Stimulated activated CD4-positive, alpha-beta T cell treated with anti-CD3 and anti-CD28 coated beads, TNF-alpha, amount 100 ng/mL, for 48 hours (primary cell): ENCODE measurements at places on chromosomes 2 and 18.

GRCh38 chr2:161836664-161837063, 212.4 kb downstream of the SLC4A10 start:
- DNase-seq: no peak

GRCh38 chr2:69603146-69603743, 40.3 kb downstream of the AAK1 start:
- no peak for DNase-seq

DNA sequence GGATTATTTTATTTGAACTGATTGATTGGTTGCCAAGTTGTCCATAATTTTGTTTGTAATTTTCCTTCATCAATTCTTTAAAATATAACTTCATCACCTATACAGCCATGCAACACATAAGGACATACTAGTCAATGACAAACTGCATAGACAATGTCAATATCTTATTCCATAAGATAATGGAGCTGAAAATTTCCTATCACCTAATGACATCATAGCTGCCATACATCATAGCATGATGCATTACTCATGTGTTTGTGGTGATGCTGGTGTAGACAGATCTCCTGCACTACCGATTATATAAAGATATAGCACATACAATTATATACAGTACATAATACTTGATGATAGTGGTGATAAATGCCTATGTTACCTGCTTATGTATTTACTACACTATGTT, 369.8 kb upstream of the NT5C1B start:
- no peak for DNase-seq

GRCh38 chr2:9103663-9104277, 100.3 kb upstream of the MBOAT2 start:
- no peak for DNase-seq

GRCh38 chr2:187916799-187917198, 362.6 kb upstream of the TFPI start:
- no peak for DNase-seq

GRCh38 chr2:120384486-120385354, 38.8 kb downstream of the INHBB start:
- no peak for DNase-seq

DNA sequence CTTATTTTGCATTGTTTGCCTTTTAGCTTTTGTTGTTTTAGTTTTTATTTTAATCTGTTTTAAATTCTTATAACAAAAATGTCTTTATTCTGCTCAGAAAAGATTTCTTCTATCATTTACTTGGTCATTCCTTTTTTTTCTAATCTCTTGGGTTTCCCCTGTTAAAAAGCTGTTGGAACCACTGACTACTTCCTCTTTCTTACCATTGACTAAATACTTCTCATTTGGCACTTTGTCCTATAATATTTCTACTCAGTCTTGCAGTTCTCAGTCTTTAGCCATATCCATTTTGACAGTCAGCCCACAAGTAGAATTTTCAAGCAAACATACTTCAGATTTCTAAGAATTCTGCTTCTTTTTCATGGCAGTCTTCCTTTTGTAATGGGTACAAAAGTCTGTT, 567.2 kb downstream of the SATB2 start:
- DNase-seq: no peak

DNA sequence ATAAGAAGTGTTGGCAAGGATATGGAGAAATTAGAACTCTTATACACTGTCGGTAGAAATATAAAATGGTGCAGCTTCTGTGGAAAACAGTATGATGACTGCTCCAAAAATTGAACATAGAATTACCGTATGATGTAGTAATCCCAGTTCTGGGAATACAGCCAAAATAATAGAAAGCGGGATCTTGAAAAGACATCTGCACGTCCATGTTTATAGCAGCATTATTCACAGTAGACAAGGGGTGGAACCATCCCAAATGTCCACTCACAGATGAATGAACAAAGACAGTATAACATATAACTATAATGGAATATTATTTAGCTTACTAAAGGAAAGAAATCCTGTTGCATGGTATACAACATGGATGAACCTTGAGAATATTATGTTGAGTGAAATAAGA, 257.7 kb downstream of the TDRD15 start:
- no peak for DNase-seq

DNA sequence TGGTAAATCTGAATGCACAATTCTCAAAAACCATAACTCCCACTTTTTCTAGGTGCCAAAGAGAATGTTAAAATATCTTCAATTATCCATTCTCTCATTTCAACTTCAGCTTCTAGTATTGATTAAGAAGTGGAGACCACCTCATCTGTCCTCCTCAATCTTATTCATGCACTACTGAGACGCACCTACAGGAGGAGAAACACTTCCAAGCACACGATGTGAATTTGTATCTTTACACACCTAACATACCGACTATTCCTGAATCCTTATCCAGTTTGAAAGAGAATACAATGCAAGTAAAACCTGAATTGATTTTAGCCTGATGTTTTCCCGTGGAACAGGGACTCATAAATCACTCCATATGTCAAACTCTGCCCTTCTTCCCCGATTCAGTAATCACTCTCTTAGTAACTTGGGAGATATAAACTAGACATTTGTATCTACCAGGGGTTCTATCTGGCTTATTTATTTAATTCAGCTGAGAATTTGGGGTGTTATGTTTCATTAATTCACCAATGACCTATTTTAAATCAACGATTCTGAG, 101.0 kb downstream of the MREG start:
- no peak for DNase-seq

DNA sequence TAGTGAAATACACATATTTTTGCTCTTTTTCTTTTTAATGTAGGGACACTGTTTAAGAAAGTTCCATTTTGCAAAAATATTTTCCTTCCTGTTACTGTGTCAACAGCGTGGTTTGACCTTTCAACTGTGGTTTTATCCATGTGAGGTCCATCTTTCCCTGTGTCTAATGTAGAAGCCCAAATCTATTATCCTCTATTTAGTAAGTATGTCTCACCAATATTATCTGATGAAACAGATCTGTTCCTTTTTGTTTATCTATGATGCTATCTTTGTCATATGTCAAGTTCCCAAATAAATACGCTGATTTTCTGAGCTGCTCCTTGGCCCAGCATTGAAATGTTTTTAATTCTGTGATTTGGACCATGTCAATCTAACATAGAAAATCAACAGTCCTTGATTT, 3.5 kb upstream of the ARHGAP15 start:
- no peak for DNase-seq
